ENCODE measurements at places on chromosomes 5 and 9.

- DNase-seq = no peak
These were observed 31.4 kb downstream of the FAM174A start for GRCh38 chr5:100566382-100567141.

DNA sequence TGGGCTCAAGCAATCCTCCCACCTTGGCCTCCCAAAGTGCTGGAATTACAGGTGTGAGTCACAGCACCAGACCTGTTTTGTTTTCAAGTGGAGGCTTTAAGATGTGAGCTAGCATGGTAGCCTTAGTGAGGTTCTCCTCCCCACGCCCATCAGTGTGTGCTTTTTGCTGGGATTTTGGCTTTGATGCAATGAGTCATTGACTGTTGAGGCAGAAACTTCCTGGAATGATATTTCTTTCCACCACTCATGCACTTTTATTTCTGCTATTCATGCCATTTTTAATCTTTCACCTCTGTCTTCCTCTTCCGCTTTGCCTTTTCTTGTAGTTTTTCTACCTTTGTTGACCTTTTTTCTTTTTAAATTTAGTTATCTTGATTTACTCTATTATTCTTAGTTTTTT is 4.2 kb upstream of the NFIL3 start:
- no peak for DNase-seq

DNA sequence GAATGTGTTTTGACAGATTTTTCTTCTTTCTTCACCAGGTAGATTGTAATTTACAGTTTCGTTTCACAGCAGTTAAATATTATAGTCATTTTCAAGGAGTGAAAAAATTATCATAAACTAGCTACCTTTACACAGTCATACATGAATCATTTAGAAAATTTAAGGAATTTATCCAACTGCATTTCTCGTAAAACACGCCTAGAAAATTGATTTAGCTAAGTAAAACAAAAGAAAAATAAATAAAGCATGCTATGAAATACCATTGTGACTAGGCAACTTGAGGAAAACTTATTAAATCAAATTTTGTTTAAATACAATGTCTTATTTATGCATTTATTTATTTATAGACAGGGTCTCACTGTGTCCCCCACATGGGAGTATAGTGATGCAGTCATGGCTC is 109.9 kb upstream of the EMB start:
- DNase-seq = no peak

DNA sequence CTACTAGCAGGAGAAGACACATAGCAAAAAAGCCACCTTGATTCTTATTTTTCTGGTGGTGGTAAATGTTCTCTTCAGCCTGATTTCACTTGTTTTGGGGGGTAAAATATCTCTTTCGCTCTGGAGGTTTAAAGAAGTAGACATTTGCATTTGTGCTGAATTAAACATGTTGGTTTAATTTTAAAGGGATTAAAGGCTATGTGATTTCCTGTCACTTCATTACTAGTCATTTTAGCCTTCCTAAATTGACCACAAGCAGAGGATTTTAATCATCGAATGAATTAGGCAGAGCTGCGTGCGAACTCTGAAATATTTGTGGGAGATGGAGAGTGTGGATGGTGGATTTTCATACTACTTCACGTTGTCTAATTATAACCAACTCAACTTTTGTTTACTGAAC is 4.8 kb downstream of the RASGRF2 start:
- DNase-seq = no peak

GRCh38 chr5:152170350-152170749 is 234.7 kb downstream of the NMUR2 start:
- DNase-seq = no peak

DNA sequence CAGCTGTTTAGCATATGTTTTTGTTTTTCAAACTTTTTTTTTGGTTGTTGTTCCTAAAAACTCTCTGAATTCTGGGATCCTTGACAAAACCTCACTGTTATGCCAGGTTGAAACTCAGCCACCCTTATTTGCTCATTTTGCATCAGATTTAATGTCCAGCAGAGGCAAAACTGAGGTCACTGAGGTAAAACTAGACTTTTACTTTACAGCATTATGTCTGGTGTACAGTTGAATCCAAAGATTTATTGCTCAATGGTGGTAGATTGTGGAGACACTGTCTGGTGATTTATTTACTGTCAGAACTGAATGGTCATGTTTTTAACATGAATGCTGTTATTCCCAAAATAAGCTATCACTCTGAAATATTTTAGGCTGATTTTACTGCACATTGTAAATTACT is 87.9 kb downstream of the FBXL7 start:
- DNase-seq = no peak
